ENCODE measurements at places on chromosomes 7 and 10.

- DNase-seq = peak; percentile 96
Measured at GRCh38 chr7:30164567-30164966, 29.8 kb downstream of the MTURN start.

- DNase-seq = no peak
Measured at GRCh38 chr7:12569673-12570072, 847 bp upstream of the SCIN start.

DNA sequence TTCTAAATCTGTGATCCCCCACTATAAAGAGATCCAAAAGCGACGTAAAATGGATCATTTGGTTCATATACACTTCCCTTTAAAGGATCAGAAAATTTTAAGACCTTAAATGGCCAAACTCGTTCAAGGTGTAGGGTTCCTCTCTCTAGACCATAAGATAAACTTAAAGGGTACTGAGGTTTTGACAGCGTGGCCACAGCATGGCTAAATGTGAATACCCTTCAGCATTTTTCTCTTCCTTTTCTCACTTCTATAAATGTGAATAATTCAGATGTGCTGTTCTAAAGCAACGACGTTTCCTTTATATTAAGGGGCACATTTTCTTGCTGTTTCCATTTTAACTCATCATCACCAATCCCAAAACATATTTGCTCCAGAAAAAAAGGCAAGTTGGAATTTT lies 5.2 kb downstream of the ZCWPW1 start:
- no peak for DNase-seq

DNA sequence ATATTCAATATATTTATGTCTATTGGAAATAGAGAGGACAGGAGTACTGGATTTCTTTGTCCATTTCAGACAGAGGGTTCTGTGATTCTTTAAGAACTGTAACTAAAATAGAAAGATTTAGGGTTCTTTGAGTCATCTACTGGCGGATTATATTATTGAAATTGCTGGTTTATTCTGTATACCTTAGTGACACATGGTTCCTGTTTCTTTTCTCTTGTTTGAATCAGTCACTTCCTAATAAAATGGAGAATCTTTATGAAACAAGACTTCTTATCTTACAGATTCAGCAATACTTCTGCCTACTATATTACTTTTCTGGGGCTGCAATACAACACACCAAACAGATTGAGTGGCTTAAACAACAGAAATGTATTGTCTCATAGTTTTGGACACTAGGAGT lies 20.8 kb upstream of the ZNF800 start:
- no peak for DNase-seq

GRCh38 chr10:75238182-75239095 lies 2.7 kb upstream of the COMTD1 start:
- no peak for DNase-seq

GRCh38 chr7:129468547-129468946 lies 33.8 kb upstream of the SMKR1 start:
- no peak for DNase-seq

Measured in Kasumi-1 (cell line).